ENCODE measurements at places on chromosomes 5 and 9.
A peak's percentile ranks its signal among the peaks of the same experiment; 100 is the strongest.

DNA sequence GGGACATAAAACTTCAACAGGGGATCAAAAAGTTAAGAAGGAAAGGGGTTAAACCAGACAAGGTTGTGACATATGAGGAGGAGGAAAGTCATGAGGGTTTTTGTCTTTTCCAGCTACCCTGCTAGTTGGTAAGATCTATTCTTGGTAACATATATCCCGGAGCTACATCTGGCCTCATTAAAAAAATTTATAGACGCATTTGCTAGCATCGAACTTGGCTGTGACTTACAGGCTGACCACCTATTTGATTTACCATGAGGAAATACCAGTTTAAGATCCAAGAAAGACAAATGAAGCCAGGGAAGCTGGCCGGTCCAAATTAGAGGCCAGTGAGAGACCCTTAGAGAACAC lies 87.6 kb upstream of the NIPAL4 start:
- DNase-seq, result no peak

GRCh38 chr5:150500905-150501304 lies 7.0 kb upstream of the NDST1 start:
- no peak for DNase-seq

DNA sequence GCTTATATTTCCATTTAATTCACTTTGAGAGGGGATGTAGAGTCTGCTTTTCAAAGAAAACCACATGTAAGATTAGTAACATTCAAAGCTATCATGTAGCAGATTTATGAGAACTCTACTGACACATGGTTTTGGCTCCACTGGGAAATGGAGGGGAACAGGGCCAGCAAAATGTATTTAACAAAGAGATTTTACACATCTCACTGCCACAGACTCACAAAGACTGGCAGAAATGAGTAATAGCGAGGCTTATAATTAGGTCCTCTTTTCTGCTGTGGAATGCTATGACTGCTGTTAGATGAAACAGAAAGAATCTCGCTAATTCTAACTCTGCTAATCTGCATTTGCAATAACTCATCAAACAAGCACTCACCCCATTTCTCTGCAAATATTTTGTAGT lies 4.5 kb downstream of the DAP start:
- peak; percentile 41 for DNase-seq

DNA sequence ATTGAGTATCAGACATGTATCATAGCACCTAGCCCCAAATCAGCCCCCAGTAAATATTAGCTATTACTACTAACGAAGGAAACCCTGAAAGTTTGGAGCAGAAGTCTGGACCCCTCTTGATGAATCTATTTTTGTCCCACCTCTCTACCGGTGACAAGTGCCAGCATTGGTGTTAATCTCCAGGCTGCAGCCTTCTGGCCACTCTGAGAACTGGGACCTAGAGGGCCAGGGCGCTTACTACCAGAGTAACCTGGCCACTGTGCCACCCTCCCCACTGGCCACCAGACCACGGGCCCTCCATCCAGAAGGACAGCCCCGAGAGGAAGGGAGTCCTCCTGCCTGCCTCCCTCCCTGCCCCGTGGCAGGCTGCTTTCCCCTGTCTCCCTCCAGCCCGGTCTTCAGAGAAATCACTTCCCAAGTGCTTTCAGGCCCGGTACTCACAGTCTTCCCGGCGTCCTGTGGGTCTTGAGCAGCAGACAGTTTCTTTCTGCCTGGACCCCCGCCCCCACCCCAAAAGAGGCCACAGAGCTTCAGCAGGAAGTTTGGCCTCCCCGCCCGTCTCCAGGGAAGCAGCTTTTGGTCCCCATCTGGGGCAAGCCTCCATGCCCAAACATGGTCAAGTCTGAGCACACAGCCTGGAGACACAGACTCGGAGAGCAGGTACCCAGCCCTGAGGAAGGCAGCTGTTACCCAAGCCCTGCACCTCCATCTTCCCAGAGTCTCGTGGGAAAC lies at the start of gene KCNMB1:
Gene KCNMB1, minus strand, starts transcription at position 550 of the 732 bp plus-strand sequence. CDS start 3,920 bp downstream, outside the sequence.
- DNase-seq, result no peak

GRCh38 chr5:158115468-158115867 lies 256.5 kb upstream of the CLINT1 start:
- DNase-seq, result no peak

Measured in AG08396 (cell line).